ENCODE measurements at places on chromosomes 16 and 17. TPM values are rescaled to one million over a fixed set of nuclear protein-coding genes. Genes with fewer than 3 reads are reported as not detected.

The TERB1 gene
- total RNA-seq, result 0.30 TPM

The KRTAP1-5 gene
- not detected for total RNA-seq

The LPO gene
- total RNA-seq, result not detected

The KRT28 gene
- not detected for total RNA-seq
